ENCODE measurements at places on chromosomes 16 and 17.

- no peak for DNase-seq
These were observed 90.6 kb downstream of the TUBD1 start for GRCh38 chr17:59802160-59802559.

- no peak for DNase-seq
These were observed 222.7 kb downstream of the HS3ST4 start for GRCh38 chr16:25914357-25914962.

DNA sequence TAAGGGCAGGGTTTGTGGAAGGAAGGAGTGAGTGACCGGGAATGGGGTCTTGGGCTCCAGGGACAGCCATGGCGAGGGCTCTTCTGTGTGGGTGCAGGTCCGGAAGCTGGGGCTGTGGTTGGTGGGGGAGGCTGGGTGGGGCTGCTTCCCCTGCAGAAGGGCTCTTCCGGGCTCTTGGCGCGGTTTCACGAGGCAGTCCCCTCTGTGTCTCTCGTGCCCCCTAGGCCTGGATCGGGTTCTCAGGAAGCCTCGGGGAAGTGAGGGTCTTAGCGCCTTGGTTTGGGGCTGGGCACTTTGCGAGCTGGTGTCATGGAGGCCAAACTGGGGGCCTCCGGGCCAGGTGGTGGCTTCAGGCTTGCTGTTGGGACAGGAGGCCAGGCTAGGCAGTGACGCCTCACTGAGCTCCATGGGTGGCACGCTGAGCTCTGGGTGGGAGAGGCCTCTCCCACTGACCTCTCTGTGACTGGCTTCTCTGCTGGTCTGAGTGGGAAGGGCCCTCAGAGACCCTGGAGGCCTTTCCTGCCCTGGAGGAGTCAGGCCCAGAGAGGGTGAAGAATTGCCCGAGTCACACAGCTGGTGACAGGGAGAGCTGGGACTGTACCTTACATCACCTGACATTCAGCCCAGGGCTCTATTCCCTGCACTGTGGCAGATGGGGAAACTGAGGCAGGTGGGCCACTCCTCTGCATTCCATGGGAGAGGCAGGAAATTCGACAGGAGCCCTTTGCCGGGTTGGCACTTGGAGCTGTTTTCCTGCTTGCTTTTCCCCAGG lies 8.2 kb downstream of the ADCY7 start:
- no peak for DNase-seq

GRCh38 chr16:27238016-27238587 lies 30.5 kb downstream of the NSMCE1 start:
- DNase-seq, result no peak

DNA sequence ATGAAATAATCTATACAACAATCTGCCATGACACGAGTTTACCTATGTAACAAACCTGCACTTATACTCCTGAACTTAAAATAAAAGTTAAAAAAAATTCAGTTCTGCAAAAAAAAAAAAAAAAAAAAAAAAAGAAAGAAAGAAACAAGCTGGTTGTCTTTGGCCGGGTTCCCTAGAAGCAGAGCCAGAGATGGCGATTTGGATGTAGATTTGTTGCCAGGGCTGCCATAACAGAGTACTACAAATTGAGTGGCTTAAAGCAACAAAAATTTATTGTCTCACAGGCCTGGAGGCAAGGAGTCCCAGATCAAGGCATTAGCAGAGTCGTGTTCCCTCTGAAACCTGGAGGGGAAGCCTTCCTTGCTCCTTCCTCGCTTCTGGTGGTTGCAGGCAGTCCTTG lies 20.4 kb downstream of the SYT17 start:
- no peak for DNase-seq

GRCh38 chr16:82776470-82777146 lies 149.8 kb downstream of the CDH13 start:
- DNase-seq, result no peak

DNA sequence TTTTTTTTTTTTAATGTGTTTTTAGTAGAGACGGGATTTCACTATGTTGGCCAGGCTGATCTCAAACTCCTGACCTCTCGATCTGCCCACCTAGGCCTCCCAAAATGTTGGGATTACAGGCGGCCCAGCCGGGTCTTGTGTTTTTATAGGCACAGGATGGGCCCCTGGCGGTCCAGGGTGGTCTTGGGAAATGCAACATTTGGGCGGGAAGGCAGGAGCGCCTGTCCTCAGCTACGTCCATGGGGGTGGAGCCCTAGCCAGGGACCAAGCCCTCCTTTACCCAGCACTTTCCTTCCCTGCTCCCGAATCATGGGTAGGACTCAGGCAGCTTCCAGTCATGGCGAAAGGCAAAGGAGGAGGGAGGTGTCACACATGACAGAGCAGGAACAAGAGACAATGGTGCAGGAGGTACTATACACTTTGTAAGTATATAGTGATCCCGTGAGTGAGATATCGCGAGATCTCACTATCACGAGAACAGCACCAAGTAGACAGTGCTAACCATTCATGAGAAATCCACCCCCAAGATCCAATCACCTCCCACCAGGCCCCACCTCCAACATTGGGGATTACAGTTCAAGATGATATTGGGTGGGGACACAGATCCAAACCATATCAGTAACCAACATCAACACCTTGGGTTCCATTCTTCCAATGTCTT lies 226.7 kb upstream of the WSCD1 start:
- no peak for DNase-seq

DNA sequence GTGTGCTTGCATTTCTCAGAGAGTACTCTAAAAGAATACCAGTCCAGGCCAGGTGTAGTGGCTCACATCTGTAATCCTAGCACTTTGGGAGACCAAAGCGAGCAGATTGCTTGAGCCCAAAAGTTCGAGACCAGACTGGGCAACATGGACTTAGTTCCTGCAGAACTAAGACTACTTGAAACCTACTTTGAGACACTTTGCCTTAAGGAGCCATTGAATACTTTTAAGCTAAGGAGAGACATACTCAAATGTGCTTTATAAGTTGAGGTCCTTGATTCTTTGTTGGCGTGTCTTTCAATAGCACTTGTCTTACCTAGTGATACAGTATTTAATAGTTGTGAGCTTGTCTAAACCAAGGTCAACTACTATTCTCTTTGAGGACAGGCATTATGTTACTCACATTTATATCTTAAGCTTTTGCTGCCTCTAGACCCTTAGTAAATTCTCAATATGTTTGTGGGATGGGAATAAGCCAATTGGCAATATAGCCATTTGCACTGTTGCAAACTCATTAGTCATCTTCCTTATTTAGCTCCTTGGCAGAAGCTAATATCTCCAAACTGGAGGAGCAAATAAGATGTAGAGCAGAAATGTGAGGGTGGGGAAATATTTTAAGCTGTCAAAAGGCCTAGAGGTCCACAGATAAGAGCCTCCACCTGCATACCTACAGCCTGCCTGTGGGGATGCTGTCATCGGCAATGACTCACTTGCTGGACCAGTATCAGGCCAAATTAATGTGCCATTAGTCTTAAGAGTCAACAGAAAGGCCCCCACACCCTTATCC lies 16.3 kb downstream of the SCPEP1 start:
- no peak for DNase-seq

GRCh38 chr17:6536566-6537065 lies 19.7 kb downstream of the PITPNM3 start:
- DNase-seq, result no peak

- peak; percentile 59 for DNase-seq
These were observed 9.2 kb upstream of the PRKCB start for GRCh38 chr16:23826528-23827045.

DNA sequence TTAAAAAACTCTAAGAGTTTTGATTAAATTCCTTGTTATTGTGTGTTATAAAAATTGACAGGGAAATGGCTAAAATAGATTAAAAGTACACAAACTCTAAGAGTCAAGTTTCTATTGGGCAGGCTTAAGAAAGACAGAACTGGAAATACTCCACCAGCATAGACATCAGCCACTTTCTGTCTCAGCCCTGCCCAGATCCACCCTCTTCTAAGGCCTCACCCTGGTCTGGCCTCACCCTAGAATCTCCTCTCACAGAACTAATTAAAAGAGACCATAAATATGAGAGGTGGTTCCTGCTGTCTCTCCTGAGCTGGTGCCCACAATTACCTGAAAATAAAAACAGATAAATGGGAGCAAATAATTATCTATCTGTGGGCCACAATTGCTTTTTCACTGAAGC lies 1951.0 kb downstream of the TP53TG3F start:
- no peak for DNase-seq

DNA sequence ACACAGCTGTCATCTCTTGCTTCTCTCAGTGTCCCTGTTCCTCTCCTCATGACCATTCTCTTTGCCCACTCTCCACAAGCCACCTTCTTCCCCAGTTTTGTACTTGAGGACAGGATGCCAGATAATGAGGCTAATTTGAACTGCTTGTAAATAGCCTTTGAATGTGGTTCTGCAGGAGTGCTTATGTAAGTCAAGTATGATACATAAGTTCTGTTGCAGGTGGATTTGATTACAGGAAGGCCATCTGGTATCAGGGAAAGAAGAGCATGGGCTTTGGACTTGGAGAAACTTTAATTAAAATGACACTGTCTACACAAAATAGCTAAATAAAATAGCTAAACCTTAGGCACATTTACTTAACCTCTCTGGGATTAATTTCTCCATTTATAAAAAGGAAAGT lies 120.2 kb upstream of the HLF start:
- no peak for DNase-seq

- DNase-seq, result no peak
These were observed 15.6 kb downstream of the MOSMO start for GRCh38 chr16:22023505-22023904.

- DNase-seq, result no peak
These were observed 37.6 kb downstream of the ZZEF1 start for GRCh38 chr17:4105232-4105631.

- no peak for DNase-seq
These were observed 400.9 kb upstream of the CDH5 start for GRCh38 chr16:65965628-65966027.

- DNase-seq, result no peak
These were observed 56.7 kb downstream of the PLXDC1 start for GRCh38 chr17:39094607-39095308.

GRCh38 chr17:27333410-27333980 lies 39.6 kb downstream of the WSB1 start:
- no peak for DNase-seq

DNA sequence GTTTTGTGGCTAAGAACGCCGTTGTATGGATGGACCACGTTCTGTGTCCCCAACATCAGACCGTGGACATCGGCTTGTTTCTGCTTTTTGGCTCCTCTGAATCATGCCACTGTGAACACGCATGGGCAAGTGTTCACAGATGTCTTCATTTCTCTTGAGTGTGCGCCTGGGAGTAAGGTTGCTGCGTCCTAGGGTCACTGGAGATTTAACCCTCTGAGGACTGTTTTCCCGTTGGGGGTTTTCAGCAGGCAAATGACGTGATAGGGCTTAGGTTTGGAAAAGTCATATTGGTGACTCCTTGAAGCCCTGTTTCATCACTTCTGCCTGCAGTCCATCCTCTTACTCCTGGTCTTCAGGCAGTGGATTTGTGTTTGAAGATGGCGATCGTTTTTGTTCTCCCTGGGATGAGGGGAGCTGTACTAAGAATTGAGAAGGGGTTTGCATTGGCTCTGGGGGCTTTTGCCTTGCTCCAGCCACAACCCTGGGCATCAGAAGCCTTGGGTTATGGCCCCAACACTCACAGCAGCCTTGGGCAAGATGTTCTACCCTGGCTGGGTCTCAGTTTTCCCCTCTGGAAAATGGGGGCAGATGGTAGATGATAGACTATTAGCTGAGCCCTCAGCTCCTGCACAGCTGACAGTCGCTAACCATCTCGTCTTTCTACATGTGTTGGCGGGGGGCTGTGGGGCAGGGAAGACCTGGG lies 67.2 kb upstream of the CIBAR2 start:
- DNase-seq, result no peak

- no peak for DNase-seq
These were observed 11.6 kb downstream of the ZACN start for GRCh38 chr17:76090517-76091129.

DNA sequence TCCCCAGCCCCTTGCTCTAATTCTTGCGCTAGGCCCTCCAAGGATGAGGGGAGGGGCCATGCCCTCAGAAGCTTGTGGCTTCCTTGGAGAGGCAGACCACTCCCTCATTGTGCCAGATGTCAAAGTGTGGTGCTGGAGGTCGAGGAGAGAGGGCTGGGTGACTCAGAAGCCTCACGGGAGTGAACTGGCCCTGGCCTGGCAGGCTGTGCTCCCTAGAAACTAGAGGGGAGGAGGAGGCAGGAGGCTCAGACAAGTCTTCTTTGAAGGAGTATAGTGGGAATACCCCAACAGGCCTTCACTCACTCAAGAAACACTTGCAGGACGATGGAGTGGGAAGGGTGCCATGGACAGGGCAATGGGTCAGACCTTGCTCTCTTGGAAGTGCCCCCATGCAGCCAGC lies 18.5 kb downstream of the ANKRD40 start:
- peak; percentile 37 for DNase-seq

DNA sequence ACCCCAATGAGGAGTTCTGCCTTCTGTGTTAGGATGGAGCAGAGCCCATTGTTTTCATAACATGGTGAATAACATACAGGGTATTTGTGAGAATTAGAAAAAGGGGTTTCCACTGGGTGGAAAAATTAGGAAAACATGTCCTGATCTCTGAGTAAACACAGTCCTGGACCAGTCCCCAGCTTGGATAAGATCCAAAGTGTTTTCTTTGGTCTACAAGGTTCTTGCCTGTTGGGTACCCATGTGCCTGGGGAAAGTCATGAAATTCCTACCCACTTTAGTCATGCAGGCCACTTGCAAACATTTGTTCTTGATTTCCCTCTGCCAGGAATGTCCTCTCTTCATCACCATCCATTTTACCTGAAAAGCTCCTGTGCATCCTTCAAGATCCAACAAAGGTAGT lies 164.8 kb upstream of the DYNLRB2 start:
- DNase-seq, result no peak

DNA sequence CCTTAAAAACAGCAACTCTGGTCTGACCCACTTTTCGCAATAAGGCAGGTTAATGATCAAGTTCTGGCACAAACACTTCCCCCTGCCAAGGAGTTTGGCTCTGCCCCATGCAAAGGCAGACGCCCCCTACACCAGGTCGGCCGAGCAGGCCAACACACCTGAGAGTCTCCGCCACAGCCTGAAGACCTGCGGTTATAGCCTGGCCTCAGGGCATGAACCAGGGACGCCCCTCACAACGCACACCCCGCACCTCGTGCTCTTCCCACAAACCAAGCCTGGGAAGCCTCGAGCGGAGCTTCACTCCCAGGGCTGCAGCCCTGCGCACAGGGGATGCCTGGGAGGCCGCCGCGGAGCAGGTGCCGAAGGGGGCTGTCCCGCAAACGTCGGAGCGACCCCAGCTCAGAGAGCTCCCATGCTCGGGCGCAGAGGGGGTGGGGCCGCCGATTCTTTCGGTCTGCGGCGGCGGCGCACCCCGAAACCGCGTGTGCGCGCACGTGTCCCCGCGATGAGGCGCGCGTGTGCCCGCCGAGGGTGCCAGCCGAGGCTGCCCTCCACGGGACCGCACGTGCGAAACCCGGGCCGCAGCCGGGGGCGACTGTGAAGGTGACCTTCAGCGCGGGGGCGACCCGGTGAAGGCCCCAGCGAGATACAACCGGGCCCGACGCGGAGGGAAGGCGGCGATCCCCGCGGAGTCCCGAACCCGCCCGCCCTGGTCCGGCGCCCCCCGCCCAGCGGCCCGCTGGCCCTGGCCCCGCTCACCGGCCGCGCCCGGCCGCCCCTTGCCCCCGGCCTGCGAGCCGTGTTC lies 559 bp downstream of the CLUH start:
- DNase-seq, result no peak
